ENCODE measurements at places on chromosomes 6 and 20.
A peak's percentile ranks its signal among the peaks of the same experiment; 100 is the strongest.

- DNase-seq, result no peak
Observed at GRCh38 chr6:157984686-157985225, 3.1 kb downstream of the SYNJ2 start.

DNA sequence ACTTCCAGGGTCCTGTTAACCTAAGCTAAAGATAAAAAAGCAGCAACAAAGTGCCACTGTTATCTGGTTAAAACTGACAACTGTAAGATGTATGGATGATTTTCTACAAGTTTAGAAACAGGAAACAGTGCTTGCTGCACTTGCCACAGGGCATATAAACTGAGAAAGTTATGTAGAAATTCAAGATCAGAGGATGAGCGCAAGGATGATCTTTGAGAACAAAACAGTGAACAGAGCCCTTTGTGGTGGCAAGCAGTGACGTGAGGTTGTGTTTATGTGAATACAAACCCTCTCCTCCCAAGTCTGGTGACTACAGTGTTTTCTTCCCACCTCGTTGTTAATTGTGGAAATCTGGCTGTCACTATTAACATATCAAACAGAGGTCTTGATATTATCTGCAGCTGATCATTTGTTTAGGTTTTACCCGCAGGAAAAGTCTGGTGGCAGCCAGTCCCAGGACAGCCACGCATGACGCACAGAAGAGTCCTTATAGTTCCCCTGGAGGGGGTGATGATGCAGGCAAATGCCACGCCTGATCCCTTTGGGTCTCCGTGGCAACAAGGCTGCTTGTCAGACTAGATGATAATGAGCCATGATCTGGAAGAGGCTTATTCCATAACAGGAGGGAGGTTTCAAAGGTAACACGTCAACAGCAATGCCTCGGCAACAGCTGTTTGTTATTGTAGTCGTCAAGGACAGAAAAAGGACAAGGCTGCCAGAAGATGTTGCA is 43.1 kb upstream of the TNFAIP3 start:
- peak; percentile 84 for DNase-seq

DNA sequence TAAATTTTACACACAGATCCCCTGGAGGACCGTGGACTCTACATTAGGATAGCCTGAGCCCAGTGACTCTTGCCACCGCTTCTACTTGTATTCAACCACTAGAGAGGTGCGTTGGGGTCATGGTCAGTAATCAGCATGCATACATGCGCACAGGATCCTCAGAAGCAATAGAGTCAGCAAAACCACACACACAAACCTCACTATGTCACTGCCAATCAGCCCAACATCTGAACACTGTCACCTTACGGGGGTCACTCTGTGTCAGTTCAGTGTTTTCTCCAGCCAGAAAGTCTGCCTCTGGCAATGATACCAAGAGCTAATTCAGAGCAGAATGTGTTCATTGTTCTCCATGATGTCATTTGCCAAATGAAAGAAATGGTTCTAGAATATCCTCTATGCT is 225.3 kb downstream of the KHDC1L start:
- no peak for DNase-seq

- DNase-seq, result no peak
Observed at GRCh38 chr20:57991211-57991881, 237.1 kb downstream of the ANKRD60 start.

GRCh38 chr6:118298476-118299427 is 249.3 kb upstream of the PLN start:
- DNase-seq, result no peak
